ENCODE measurements at places on chromosomes 4 and X.

GRCh38 chrX:82734140-82734539 lies 774.0 kb upstream of the POU3F4 start:
- no peak for DNase-seq

DNA sequence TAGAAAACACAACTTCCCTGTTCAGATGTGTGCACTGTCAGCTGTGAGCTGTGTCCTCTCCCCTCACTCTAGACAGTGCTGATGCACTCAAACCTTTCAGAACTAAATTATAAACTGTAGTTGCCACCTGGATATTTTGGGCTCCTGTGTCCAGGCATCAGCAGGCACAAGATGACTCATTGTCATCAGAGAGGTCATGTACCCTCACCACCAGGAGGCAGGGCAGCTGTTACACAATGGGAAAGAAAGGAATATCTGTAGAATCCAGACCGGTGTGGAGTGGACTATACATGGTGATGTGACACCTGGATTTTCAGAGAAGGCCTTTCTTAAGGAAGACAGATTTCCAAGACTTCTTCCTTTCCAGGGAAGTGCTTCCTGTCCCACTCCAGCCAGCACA lies 854.4 kb upstream of the AGA start:
- DNase-seq: no peak

DNA sequence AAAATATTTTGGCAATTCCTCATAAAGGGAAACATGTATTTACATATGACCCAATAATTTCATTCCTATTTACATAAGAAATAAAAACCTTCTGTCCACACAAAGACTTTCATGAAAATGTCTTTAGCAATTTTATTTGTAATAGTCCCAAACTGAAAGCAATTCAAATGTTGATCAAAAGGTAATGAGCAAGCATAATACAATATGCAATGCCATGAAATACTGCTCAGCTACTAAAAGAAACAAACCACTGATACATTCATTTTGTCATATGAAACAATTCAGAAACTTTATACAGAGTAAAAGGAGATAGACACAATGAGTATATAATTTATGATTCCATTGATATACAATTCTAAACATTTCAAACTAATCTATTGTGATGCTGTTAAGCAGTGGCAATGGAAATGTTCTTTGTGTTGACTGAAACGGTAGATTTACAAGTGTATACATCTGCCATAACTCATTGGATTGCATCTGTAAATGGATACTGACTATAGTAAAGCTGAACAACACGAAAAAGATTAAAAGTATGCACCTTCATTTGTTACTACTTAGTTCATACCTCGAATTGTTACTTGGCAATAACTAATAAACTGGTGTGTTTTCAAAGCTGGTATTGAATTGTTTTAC lies 335.6 kb downstream of the GASK1B start:
- no peak for DNase-seq

DNA sequence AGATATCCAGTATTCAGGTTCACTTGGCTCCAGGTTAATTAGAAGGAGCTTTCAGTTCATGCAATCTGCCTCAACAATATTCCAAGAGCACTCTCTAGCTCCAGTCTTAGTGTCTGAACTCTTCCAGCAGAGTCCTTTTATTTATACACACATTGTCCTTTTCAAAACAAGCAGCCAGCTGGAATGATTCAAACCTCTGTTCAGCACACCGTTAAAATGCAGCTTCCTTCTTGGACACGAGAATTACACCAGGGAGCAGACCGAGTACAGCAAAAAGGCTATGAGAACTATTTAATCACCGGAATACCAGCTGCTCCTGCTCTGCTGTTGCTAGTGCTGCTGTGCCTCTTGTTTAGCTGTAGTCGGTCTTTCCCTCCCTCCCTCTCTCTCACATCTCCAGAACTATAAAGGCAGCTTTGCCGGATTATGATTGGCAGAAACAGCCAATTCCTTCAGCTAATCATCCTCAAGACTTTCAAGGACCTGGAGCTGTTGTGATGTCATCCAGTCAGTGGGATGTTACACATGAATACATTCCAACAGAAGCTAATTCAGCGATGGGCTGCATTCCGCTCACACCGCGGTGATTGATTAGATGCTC lies at the start of gene NDST4:
Gene NDST4 (minus strand): TSS at position 115 of the 601 bp plus-strand sequence. CDS start 36,584 bp downstream, outside the sequence.
- no peak for DNase-seq

GRCh38 chr4:138310498-138310897 lies 68.3 kb upstream of the SLC7A11 start:
- no peak for DNase-seq

All from effector CD4-positive, alpha-beta T cell (primary cell).